ENCODE measurements at places on chromosomes 11 and 22.

DNA sequence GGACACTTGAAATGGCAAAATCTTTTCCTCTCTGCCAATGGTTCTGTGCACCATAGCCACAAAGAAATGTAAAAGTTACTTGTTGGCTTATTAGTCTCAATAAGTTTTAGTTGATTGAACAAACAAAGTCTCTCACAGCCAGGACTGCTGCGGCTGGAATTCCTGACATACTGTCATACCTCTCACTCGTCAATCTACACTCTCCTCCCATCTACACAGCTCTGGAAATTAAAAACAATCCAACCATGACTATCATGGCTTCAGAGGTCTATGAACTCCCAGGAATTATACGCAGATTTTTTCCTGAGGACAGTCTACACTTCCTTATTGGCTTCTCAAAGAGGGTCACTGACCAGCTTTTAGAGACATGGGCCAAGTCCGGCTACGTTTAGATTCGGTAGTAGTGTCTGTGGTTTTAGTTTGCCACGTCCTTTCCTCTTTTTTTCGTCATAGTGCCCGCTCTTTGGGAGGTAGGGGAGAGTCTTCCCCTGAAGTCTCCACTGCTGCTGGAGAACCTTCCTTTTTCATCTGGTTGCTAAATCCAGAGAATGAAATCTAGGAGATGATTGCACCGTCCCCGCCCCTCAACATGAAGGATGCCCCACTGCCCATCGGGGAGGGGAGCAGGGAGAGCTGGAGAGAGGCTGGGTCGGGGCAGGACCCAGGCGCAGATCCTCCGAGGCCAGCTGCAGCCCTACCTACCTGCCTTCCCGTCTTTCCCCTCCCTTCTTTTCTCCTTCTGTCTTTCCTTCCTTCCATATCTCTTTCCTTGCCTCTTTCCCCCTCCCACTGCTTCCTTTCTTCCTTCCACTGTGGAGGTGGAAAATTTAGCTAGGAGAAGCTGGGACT, 1.0 kb upstream of the PLEKHB1 start:
- no peak for DNase-seq

DNA sequence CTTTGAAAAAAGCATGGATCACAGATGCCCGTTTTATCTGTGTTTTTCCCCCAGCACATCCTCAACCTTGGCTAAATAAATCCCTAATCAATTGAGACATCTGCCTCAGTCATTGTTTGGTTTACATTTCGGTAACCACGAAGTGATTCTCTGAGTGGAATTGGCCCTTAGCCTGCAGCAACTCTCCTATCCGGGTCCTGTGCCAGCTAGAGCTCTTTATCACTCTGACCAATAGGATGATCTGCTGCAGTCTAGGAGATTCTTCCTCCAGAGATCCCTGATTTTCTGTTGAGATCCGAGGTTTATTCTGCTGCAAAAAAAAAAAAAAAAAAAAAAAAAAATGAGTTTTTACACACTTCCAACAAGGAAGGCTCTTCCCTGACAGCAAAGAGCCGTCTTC, 137.3 kb downstream of the KCNA4 start:
- no peak for DNase-seq

DNA sequence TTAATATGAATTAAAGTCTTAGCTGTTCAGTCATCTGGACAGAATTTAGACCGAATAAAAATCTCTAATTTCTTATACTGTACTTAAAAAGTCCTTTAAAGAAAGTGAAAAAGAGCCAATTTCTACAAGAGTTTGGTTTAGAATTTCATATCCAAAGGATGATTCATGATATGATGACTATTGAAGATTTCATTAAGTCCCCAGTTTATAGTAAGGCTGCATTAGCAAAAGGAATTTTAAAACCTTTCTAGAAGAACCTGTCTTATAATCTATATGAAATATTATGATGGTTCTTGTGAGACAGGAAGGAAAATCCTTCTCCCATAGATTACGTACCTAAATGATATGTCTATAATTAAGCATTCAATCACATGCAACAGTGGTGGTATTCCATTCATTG, 34.8 kb downstream of the TSG101 start:
- DNase-seq = no peak

DNA sequence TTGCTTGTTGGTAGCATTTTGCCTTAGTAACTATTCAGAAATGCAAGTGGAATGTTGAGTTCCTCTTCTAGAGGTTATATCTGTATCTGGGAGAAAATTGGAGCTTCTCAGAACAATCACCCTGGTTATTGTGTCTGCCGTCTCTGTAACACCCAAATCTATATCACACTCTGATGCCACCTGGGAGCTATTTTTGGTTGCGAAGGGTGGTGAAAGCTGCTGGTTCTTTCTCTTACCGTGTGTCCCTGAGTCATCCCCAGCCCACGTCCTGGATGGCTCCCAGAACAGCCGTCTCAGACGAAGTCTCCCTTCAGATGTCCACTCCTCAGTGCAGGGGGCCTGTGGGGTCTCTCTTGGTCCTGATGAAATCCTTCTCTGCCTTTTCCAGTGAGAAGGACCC, 83.5 kb downstream of the C22orf31 start:
- no peak for DNase-seq

- DNase-seq = no peak
Observed at GRCh38 chr11:1675536-1676228, 21.3 kb upstream of the KRTAP5-6 start.

DNA sequence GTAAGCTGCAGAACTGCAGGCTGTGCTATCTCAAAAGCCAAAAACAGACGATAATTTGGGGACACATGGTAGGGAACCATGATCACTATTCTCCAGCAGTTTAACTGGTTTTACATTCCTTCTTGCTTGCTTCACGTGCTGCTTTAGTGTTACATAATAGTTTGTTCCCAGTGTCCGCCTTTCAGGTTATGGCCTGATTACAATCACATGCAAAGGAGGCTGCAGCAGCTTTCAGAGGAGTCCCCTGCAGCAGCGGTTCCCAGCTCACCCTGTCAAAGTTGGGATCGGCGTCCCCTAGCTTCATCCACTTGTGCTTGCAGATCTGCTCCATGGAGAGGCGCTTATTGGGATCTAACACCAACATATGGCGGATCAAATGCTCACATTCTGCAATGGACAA, 39.2 kb upstream of the APOA1 start:
- no peak for DNase-seq

GRCh38 chr11:104073950-104074705, 37.7 kb downstream of the DDI1 start:
- no peak for DNase-seq

- DNase-seq = no peak
Observed at GRCh38 chr22:38173641-38173906, 8.1 kb downstream of the PLA2G6 start.

GRCh38 chr11:2719831-2720590, 20.2 kb upstream of the KCNQ1OT1 start:
- no peak for DNase-seq

- no peak for DNase-seq
Observed at GRCh38 chr11:112087212-112087611, 539 bp downstream of the SDHD start.

DNA sequence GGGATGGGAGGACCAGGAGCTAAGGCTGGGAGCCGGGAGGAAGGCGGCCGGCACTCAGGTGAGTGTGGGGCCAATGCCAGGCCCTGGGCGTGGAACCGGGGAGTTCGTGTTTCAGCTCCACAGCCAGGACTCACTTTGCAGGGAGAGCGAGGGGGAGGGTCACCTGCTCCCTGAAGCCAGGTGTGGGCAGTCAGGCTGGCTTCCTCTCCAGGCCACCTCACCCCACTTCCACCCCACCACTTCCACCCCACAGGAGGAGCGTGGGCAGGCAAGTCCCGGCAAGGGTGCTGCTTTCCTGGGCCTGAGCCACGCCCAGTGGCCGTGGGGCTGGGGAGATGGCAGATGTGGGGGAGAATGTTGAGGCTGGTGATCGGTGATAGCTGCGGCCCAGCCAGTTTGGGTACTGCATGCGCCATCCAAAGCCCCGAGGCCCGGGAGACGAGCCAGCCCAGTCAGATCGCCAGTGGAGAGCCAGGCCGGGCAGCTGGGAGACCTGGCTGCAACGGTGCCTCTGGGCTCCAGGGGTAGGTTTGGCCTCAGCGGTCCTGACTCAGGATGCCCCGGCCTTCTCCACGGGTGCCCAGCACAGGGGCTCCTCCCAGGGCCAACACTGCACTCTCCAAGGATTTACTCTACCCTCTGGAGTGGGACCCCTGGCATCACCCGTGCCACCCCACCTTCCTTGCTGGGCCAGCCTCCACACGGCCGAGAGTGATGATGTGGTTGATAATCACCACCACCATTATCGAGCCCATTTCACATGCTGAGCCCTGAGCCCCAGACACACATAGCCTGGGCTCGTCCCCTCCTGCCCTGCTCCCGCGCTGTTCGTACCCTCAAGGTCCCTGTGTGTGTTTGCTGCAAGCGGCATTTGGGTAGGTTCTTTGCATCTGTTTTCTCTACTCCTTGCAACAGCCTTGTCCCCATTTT, 93.8 kb downstream of the WNT7B start:
- DNase-seq = no peak

GRCh38 chr11:68974421-68975194, 6.2 kb downstream of the MRGPRD start:
- DNase-seq = no peak

GRCh38 chr11:128596250-128596649, 8.9 kb upstream of the ETS1 start:
- DNase-seq = no peak

DNA sequence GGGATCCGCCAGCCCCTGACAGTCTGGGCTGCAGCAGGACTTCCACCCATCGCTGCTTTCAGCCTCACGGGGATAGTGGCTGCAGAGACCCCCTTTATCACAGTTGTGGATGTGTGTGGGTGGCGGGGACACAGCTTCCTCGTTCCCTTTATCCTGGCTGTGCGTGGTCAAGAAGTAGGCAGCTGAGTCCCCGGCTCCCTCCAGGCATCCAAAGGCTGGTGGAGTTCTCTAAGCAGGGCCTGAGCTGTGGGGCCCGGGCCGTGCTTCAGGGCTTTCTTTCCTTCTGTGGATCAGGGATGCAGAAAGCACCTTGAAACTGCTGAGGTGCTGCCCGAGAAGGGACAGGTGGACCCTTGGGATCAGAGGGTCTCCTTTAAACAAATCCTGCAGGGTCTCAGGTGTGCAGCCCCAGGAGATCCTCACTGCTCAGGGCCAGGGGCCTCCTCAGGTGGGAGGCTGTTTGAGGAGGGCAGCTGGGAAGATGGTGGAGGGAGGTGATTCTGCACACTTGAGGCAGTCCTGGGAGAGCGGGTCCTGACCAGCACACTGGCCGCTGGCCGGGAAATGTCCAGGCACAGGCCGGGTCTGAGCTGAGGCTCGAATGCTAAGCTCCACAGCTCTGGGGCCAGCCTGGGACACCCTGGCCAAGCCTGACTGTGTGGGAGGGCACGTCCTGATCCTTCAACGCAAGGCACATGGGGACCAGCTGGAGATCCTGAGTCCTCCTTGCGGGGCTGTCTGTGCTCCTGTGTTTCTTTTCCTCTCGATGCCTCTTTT, 1024.3 kb downstream of the BRD1 start:
- no peak for DNase-seq

DNA sequence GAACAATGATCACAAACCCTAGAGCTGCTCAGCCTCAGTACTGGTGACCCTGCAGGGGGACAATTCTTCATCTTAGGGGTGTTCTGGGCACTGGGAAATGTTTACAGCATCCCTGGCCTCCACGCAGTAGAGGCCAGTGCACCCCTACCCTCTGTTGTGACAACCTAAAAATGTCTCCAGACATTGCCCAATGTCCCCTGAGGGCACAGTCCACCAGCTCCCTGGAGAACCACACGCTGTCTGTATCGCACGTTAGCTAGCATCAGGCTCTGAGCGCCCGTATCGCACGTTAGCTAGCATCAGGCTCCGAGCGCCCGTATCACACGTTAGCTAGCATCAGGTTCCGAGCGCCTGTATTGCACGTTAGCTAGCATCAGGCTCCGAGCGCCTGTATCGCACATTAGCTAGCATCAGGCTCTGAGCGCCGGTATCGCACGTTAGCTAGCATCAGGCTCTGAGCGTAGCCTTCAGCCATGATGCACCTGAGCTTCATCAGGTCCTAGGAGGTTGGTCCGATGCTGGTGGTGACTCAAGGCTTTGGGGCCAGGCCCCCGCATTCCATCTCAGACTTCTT, 111.1 kb upstream of the ANO1 start:
- DNase-seq = no peak

- no peak for DNase-seq
Observed at GRCh38 chr11:17353821-17354600, 2.4 kb downstream of the NCR3LG1 start.

DNA sequence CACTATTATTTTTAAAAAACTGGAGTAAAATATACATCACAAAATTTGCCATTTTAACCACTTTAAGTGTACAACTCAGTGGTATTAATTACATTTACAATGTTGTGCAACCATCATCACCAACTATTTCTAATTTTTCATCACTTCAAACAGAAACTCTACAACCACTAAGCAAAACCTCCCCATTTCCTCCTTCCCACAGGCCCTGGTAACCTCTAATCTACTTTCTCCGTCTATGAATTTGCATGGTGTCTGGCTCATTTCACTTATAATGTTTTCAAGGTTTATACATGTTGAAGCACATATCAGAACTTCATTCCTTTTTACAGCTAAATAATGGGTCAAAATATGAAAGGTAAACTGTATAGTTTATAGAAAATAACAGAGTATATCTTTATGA, 24.4 kb downstream of the DDI1 start:
- DNase-seq = no peak

- no peak for DNase-seq
Observed at GRCh38 chr11:11977206-11977938, 31.1 kb downstream of the DKK3 start.

GRCh38 chr22:36331912-36332622, 55.7 kb downstream of the MYH9 start:
- peak; percentile 42 for DNase-seq

DNA sequence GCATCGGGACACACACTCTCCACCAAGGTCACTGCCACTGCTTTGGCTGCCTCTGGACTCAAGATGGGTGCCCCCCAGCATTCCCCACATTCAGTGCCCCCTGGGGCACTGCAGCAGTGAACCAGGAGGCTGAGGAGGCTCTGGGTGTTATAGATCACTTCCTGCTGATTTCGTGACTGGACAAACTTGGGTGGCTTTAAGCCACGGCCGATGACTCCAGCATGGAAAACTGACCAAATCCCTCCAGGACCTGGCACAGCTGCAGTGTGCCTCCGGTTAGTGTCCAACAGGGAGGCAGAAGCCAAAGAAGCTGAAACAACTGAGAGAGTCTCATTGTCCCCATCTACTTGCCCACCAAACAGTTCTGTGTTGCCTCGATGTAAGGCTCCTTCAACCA, 1.2 kb upstream of the GANAB start:
- DNase-seq = no peak

DNA sequence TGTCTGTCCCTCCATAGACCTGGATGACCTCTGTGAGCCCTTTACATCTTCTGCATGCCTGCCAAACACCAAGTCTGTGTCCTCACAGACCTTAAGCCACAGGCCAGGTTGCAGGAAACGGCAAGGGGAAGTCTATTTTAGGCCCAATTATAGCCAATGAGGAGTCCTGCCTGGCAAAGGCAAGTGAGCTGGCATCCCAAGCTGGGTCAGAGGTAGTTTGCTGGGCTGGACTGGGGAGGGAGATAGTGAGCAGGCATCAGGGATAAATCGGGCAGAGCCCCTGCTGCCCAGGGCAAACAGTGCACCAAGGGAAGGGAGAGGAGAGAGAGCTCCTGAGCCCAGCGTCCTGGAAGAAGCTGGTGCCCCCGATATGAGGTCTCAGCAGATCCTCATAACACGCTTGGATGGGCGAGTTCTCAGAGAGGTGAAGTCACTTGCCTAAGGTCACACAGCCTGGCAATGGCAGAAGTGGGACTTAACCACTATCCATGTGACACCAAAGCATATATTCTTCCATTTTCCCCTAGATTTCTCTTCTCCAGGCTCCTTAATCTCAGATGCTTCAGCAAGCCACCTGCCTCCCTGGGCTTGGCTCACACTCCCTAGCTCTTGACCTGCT, 3.7 kb upstream of the RELT start:
- DNase-seq = no peak
